DMS53 (cell line): ENCODE measurements at places on chromosomes 6 and 20.

GRCh38 chr20:54694516-54694915 is 219.1 kb downstream of the DOK5 start:
- DNase-seq = no peak

- DNase-seq = no peak
Observed at GRCh38 chr6:150185732-150186117, 42.9 kb downstream of the PPP1R14C start.

DNA sequence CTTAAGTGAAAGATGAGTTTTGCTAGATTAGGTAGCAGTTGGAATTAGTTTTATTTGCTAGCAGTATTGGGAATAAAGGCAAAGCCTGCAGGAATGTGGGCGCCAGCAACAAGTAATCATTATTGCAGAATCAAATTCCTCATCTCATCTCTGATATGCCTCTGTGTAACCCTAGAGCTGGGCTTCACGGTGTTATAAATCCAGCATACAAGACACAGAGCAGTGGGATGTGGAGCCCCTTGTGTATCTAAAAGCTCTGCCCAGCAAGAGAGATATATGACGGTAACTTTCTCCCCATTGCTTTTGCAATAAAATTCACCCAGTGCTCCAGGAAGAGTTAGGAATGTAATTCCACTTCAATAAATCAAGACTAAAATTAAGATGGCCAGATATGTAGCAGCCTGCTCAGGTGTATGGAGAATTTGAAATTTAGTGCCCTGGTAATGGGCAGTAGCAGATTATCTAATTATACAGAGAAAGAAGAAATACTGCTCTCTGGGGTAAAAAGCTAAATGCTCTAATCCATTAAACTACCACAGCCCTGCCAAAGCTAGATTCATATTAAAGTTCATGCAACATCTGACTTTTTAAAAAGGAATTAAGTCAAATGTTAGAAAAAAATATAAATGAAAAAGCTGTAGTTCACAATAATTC is 5.6 kb upstream of the BLOC1S5 start:
- DNase-seq = no peak

DNA sequence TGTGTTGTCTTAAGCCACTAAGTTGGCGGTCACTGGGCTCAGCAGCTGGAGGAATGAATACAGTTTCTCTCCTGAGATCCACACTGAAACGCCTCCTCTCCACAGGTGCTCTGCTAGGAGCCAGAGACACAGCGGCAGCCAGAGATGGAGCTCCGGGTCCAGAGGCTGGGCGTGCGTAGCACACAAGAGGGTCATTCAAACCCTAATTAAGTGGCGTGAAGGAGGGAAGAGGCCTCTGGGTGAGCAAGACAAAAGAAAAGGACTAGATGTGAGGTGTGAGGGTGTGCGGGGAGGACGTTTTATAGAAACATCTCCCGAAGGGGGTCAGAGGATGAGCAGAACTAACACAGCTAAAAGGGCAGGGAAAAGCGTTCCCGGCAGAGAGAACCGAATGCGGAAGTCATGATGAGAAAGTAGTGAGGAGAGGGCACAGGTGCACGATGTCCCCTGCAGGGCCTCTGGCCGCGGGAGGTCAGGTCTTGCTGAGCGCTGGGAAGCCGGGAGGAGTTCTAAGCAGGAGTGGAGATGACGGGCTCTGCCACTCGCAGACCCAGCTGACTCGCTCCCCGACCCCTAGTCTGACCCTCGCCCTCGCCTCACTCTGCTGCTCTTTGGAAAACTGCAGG is 54.4 kb downstream of the BMP7 start:
- no peak for DNase-seq

GRCh38 chr20:38190936-38191371 is 25.9 kb upstream of the TGM2 start:
- DNase-seq = no peak

DNA sequence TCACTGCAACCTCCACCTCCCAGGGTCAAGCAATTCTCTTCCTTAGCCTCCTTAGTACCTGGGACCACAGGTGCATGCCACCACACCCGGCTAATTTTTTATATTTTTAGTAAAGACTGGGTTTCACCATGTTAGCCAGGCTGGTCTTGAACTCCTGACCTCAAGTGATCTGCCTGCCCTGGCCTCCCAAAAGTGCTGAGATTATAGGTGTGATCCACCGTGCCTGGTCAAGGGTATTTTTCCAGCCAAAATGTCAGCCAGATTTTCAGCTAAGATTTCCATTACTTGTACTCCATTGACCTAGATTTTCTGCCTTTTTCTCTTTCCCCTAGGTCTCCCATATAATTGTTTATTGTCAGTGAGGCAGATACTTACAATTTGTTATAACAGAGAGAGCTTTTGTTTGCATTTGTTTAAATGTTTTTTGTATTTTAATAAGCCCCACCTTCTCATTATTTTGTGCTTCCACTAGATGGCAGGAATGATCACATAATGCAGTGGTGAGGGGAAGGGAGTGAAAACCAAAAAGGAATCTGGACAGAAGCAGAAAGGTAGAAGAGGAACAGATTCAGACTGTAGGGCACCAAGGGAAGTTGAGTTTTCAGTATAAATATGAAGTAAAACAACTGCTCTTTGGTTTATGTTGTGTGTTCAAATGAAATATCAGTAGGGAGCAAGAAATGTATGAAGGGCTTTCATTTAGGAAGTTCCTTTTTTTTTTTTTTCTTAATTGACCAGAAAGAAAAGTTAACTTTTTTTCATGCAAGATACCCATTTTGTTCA is 29.7 kb downstream of the RPF2 start:
- DNase-seq = peak; percentile 58

DNA sequence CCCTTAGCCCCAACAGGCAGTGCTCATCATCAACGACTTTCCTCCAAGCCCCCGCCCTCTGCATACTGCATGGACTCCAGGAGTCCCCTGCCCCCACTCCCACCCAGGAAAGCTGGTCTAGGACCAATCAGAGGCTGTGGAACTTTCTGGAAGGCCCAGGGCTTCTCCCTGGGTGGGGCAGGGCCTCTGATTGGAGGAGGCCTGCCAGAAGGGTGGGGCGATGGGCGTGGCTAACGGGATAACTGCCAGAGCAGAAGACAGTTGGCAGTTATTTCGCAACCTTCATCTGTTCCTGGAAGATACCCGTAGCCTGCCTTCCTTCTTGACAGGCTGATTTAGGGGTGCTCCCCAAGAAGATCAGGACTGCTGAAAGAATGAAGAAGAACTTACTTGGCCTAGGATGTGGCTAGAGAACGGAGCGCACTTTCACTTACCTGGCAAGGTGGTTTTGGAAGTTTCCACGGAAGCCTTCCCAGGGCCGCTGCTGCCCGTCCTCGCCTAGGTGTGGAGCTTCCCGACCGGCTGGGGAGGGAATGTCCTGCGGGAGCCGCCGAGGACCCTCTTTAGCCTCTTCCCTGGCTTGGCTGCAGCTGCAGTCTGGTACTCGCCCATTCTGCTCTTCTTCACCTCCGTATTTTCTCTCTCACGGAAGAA is 209.0 kb downstream of the LRFN2 start:
- no peak for DNase-seq

GRCh38 chr6:158799051-158799792 is 19.9 kb downstream of the EZR start:
- peak; percentile 30 for DNase-seq

GRCh38 chr6:5314191-5314865 is 53.0 kb downstream of the FARS2 start:
- no peak for DNase-seq

DNA sequence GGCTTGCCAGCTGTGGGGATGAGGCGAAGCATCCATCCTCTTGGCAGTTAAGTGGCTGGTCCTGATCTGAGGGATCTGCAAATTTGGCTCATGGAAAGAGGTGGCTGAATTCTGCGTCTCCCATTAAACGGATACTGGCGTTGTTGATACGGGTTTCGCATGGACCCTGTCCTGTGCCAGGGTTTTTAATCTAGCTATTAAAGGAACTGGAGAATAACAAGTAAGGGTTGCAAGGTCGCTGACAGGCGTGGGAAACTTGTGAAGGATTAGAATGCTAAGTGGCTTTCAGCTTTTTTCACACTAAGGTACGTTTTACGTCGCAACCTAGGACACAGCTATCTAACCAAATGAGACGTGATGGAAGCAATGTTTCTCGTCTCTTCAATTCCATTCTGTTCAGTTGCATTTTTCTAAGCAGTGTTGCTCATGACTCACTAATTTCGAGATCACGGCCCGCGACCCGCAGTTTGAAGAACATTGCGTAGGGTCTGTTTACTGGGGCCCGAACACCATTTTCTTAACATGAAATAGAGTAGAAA is 852 bp downstream of the GMNN start:
- DNase-seq = peak; percentile 66

DNA sequence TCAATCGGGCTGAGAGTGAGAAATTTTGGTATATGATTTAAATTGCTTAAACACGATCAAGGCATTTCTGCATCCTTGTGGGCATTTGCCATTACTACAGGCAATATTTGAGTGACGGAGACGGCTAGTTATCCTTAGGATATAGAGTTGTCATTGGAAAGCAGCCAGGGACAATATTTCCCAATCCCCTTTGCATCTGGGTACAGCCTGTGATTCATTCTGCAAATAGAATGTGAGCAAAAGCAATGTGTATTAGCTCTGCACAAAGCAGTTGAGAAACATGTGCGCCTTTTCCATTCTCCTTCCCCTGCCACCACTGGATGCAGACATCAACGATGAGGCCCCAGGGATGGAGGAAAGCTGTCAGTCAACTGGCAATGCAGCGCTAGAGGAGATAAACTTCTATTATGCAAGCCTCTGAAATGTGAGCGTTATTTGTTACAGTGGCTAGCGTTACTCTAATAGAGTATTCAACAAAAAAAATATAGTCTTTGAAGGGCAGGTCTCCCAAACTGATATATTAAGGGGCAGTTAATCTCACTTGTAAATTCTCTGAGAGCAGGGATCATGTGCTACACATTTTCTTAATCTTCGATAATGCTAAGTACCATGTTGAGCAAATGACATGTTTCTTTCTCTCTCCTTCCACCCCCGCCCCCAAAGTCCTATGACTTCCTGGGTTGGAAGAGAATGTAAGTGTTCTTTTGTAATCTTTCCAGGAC is 37.1 kb upstream of the NCOA3 start:
- DNase-seq = peak; percentile 97

GRCh38 chr6:137766596-137767370 is 100.3 kb upstream of the TNFAIP3 start:
- no peak for DNase-seq

GRCh38 chr20:14712302-14712739 is 374.9 kb upstream of the FLRT3 start:
- DNase-seq = peak; percentile 20

- DNase-seq = no peak
Observed at GRCh38 chr20:60132162-60132826, 174.1 kb downstream of the CDH26 start.

GRCh38 chr6:16496991-16497801 is 258.8 kb downstream of the GMPR start:
- DNase-seq = no peak

DNA sequence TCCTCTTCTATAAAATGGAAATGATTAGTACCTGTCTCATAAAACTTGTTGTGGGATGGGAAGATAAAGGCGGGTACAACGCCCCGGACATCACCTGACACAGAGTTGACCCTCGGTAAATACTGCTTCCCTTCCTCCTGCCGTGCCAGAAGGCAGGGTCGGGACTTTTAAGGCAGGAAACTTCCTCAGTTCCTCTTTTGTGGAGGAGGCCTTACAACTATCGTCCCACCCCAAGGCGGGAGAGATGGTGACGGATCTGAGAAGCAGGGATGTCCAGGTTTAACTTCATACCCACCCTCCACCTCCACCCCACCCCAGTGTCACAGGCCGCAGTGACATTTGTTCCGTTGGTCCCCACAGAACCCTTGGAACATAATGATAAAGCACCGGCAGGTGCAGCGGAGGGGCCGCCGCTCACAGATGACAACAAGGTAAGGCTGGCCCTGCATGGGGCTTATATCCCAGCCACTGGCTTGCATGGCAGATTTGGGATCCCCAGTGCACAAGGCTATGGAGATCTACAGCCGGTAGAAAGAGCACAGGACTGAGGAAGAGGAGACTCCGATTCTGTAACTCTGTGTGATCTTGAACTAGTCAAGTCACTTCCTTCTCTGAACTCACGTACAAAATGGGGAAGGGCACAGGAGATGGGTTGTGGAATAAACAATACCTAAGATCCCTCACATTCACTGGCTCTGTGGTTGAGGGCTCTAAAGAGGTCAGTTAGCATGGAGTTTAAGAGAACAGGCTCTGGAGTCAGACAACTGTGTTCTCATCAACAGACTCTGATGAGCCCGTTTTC is 764 bp downstream of the DNTTIP1 start:
- peak; percentile 52 for DNase-seq

DNA sequence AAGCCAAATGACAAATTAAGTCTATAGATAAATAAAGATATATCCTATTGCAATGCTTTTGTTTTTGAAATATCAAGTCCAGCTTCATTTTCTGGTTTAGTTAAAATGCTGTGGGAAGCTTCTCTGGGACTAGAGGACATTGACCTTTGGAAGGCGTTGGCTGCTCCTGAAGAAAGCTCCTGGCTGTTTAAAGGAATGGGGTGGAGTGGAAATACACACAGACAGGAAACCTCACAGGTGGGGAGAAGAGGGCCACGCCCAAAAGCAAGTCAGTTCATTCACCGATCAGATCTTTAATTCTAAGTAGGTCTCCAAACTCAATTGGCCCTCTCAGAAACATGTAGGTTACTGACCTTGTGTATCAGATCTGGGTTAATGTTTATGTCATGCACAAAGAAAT is 59.6 kb downstream of the SPTLC3 start:
- no peak for DNase-seq

- peak; percentile 39 for DNase-seq
Observed at GRCh38 chr6:2976571-2977085, 5.3 kb upstream of the SERPINB6 start.

GRCh38 chr6:55399351-55399750 is 72.1 kb downstream of the GFRAL start:
- no peak for DNase-seq

DNA sequence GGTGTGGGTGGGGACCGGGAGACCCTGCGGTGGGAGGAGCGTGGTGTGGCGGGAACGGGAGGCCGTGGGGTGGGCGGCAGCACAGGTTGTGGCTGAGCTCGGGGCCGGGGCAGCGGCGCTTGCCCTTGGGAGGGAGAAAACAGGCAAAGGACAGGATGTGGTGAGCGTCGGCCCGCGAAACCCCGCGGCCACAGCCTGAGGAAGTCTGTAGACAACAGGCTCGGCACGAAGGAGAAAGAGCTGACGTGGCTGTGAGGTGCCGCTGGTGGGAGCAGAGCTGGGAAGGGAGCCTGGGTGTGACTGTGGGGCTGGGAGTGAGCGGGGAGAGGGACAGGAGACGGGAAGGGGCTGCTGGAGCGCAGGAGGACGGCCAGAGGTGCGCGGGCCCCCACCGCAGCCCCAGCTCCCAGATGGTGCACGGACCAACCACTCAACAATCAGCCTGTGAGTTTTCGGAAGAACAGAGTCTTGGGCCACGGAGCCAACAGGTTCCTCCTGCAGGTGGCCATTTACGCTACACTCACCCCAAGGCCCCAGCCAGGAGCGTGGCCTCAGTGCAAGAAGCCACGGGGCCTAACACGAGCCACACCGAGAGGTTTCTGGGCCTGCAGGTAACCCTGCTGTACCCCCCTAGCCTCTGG is 202.8 kb downstream of the DLL1 start:
- DNase-seq = no peak

GRCh38 chr6:108782179-108783041 is 65.8 kb upstream of the ARMC2 start:
- DNase-seq = peak; percentile 80

GRCh38 chr6:43075670-43076463 is at the start of gene PTK7:
Gene PTK7 (plus strand): TSS chr6:43076314. CDS start chr6:43076489, 175 bp downstream.
- peak; percentile 77 for DNase-seq
